ENCODE measurements at places on chromosomes 16 and 17.

DNA sequence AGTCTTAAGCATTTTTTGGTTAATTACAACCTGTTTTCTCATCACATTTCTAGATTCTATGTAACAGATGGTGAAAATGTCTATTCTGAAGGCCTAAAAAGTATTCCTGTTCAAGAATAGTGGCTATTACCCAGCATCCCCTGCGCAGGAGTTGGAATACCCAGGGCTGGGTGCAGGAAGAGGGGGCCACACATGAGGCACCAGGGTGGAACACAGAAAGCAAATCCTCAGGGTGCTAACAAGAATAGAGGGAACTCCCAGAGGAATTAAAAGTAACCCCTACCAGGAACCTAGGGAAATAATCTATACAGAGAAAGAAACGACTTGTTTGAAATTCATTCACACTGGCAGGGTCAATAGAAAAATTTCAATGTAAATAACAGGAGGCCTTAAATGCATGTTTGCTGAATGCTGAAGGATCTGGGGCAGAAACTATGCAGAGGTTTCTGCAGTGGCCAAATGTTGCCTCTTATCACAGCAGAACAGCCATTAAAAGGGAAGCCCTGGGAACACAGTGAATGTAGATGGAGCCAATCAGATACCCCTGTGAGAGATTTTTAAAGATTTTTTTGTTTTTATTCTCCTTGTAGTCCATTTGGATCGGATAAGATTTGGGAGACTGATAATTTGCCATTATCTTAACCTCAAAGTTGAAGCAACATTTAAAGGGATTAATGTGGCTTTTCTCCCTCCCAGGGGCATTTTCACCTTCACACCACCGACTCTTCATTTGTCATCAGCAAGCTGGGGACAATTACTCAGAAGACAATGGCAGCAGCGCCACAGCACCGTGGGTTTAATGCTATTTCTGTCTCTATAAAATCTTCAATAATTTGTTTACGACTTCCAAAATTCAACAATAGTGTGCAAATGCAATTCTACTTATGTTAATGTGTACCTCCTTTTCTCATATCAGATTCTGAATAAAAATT lies 196.0 kb upstream of the PSMD7 start:
- DNase-seq: no peak

DNA sequence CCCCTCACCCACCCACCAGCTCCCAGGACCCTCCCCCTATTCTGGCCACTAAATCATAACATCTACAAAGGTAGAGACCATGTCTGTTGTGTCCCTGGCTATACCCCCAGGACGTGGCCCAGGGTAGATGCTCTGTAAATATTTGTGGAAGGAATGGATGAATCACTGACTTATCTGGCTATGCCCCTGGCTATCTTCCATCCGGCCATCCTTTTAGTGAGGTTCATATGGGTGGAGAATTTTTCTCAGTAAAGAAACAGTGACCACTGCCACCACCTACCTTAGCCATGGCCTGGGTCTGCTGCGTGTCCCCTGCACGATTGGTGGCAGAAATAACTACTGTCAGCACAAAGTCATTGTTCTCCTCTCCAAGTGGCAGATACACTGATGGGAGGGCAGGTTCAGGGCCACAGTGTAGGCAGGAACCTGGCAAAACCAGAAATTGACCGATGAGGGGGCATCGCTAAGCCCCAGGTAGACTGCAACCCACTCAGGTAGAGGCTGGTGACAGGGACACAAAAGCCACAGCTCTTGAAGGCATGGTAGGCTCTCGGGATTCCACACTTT lies 63.1 kb upstream of the BCO1 start:
- no peak for DNase-seq

DNA sequence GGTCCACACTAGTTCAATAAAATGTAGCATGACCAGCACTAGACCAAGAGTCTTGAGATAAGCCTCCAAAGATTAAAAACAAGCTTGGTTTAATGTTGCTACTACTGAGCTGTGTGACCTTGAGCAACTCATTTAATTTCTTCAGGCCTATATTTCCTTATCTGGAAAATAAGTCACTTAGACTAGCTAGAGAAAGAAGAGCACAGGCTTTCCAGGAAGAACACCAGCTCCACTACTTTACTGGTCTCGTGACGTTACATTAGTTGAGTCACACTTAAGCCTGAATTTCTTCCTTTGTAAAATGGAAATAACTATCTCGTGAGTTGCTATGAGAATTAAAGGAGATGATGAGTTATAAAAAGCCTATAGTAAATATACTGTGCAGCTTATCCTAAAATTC lies 5.4 kb downstream of the HELZ start:
- no peak for DNase-seq

DNA sequence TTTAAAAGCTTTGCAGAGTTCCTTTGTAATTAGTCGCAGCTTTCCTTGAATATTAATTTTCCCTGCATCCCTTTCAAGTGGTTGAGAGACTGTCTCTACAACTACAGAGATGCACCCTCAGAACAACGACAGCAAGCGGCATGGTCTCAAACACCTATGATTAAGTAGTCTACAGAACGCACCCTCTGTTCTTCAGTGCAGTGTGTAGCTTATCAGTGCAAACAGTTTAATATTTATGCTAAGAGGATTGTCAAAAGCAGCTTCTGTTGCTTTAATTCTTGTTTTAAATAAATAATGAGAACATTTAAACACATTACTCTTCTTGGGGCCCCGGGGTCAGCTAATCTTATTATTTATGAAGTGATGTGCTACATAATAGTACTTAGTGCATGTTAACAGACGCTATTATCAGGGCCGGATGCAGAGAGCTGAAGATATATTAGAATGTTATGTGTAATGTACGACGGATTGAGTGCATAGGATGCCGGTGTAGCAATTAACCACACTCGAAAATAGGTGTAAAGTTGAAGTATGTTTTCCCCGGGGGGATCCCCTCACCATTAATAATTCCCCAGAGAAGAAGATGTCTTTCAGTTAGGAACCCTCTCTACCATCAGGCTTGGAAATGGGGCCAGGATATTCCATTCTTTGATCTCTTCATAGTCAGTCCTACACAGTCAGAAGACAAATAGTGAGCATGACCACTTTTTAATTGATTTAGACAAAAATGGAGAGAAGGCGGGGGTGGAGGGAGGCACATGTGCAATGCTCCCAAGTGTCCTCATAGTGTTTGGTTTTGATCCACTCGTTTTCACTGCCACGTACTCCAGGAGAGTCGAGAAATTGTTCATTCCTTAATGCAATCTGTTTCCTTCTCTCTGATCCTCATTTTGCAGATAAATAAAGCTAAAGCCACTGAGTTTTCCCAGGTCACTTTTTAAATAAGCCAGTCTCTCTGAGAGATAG lies 176.3 kb downstream of the IRX3 start:
- DNase-seq: no peak

- no peak for DNase-seq
Observed at GRCh38 chr17:34884597-34884996, 76.7 kb downstream of the CCT6B start.

DNA sequence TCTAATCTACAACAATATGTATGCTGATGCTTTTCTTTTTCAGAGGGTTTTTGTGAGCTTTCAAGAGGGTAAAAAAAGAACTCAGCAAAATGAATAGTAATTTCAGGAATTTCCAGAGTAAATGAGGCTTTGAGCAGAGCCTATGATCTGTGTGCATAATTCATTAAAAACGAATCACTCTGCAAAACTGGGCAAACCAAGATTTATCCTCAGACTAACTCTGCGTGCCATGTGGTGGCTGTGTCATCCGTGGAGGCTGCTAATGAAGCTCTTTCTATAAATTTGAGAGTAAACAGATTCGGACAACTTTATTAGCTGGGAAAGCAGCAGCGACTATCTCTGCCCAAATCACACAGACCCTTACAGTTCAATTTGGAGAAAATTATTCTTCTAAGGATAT lies 83.8 kb downstream of the FOXL1 start:
- DNase-seq: no peak

- no peak for DNase-seq
Observed at GRCh38 chr17:74637265-74637664, 13.7 kb upstream of the CD300E start.

DNA sequence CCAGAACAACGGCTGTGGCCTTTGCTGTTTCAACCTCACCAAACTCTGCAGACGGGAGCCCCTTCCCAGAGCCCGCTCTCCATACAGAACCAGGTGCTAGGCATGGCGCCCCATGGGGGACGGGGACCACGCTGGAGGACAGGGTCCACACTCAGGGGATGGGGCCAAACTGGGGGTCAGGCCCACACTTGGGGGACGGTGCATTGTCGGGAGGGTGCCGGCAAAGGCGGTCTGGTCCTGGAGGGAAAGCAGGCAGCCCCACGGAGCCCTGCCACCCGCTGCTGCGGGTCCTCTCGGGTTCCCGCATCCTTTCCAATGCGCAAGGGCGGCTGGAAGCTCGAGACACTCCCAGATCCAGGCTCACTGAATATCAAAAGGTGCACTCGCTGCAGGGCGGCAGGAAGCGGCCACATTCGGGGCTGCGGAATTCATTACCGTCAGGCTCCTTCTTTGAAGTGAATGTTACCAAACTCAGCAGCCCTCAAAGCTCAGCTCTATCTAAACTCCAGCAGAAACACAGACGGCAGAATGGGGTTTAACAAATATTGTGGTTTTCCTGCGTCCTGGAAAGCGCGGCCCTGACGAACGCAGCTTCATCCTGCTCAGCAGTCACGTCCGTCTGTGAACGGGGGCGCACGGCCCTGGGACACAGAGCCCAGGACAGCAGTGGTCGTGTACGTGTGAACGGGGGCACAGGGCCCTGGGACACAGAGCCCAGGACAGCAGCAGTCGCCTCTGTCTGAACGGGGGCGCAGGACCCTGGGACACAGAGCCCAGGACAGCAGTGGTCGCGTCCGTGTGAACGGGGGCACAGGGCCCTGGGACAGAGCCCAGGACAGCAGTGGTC lies 41.3 kb downstream of the LMF1 start:
- no peak for DNase-seq

- no peak for DNase-seq
Observed at GRCh38 chr17:28470266-28470913, 3.1 kb upstream of the SLC13A2 start.

DNA sequence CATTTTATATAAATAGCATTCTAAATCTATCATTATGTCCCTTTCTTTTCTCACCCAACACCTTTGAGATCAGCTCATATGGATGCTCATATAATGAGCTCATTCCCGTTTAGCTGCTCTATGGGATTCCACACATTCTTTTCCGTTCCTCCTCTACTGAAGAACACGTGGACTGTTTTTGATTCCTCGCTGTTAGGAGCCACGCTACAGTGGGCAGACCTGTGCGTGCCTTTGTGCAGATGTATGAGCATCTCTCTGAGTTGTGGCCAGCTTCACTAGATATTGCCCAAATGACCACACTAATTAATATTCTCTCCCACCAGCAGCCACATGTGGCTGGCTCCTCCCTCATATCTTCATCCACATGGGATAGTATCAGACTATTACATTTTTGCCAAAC lies 6.0 kb upstream of the TNFRSF13B start:
- DNase-seq: no peak

DNA sequence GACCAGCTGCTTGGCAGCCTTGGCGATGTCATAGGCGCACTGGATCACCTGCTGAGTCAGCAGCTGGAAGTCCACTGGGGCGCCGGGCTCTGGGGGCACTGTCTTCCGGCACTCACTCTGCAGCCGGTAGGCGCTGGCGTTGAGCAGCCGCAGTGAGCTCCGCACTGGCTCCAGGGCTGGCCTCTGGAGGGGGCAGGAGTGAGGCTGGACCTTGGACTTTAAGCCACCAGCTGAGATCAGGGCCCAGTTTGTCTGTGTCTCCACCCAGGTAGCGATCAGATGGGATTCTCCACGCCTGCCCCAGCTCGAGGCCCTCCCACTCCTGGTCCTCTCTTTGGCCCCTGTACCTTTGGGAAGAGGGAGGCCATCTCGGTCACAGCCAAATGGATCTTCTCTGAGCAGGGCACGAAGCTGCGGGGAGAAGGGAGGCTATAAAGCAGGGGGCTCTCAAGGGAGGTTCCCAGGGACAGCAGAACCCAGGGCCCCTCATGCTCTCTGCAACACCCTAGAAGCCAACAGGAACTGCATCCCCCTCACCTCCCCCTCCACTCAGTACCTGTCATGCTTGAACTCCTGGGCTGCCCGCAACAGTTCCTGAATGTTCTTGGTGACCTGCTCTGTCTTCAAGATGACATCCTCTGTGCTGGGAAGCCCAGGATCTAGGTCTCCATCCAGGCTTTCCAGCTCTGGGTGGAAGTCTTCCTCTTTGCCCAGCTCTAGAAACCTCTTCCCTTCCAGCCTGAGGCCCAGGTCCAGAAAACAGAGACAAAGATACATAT lies 6.4 kb downstream of the TP53I13 start:
- DNase-seq: no peak

GRCh38 chr16:68375801-68376536 lies 65.2 kb downstream of the PRMT7 start:
- no peak for DNase-seq

- no peak for DNase-seq
Observed at GRCh38 chr16:75351183-75351582, 82.1 kb downstream of the CFDP1 start.

GRCh38 chr16:67989322-67990017 lies 9.2 kb upstream of the DPEP3 start:
- DNase-seq: no peak

DNA sequence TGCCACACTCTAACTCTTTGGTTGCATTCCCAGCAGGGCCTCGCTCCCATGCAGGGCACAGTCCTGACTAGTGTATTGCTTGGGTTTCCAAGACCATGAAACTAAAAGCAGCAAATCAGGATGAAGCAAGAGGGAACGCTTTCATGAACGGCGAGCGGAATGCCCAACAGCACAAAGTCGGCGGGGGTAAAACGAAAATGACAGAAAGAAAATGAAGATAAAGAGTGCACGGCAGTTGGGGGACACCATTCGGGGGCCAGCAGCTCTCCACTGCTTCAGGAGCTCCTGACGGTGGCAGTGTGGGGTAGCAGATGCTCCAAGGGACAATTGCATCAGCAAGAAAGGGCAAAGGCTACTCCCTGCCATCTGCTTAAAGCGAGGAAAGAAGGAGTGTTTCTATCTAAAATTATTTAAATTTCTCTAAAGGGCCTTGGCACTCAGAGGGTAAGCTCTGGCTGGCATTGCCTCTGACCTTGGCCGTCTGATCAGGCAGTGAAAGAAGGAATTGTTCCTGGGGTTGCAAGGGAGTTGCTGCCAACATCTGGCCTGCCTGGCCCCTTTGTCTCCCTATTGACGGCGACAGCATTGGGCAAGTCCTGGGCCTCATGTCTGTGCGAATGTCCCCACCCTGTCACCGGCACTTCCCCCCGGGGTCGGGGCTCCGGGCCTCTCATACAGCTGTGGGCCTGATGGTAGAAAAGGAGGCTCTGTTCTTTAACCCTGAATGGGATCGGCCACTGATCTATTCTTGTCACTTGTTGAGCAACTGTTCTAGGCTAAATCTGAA lies 138.2 kb downstream of the CMIP start:
- no peak for DNase-seq
